ENCODE measurements at places on chromosomes 4 and X.

DNA sequence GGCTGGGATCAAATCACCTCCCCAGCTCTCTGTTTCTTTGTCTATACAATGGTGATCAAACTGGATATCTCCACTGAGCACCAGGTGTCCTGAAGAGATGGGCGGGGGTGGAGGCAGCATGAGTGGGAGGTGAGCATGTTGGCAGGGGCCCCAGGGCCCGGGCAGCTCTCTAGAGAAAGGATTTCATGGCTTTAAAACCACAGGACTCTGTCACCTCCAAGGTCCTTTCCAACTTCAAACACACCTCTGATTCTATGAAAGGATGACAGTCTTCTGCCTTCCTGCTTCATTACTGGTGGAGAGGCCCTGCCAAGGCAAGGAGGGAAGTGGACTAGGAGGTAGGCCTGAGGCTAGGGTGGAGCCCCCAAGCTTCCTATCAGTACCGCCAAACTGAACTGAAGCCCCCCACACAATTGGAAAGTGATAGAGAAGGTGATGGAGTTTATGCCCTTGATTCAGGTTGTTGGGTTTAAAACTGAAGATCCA lies 38.6 kb downstream of the TRIM2 start:
- no peak for DNase-seq

GRCh38 chrX:14837155-14837554 lies 35.7 kb downstream of the FANCB start:
- no peak for DNase-seq

DNA sequence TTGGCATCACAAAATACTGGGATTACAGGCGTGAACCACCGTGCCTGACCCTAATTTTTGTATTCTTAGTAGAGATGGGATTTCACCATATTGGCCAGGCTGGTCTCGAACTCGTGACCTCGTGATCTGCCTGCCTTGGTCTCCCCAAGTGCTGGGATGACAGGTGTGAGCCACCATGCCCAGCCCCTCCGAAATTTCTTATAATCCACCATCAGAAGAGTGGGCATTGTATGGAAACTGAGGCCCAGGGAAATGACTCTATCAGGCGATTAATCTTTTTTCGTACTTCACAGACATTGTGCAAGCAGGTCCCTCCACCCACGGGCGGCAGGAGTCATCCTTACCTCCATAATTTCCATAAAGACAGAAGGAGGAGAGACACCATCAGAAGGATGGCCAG lies 16.0 kb downstream of the CRLF2 start:
- DNase-seq: no peak

GRCh38 chr4:108840426-108840975 lies 77.6 kb upstream of the ETNPPL start:
- DNase-seq: no peak

DNA sequence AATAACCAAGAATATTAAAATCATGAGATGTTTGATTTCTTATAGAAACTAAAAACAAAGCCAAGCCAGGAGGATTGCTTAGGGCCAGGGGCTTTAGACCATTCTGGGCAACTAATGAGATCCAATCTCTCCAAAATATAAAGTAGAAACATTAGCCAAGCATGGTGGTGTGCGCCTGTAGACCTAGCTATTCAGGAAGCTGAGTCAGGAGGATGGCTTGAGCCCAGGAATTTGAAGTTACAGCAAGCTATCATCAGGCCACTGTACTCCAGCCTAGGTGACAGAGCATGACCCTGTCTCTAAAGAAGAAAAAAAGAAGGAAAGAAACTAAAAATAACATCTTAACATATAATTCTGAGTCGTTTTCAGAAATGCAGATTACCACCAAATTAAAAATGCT lies 96.7 kb downstream of the NAF1 start:
- no peak for DNase-seq
